ENCODE measurements at places on chromosomes 13 and 19.

GRCh38 chr13:108950333-108951010 lies 321.1 kb downstream of the MYO16 start:
- no peak for DNase-seq

DNA sequence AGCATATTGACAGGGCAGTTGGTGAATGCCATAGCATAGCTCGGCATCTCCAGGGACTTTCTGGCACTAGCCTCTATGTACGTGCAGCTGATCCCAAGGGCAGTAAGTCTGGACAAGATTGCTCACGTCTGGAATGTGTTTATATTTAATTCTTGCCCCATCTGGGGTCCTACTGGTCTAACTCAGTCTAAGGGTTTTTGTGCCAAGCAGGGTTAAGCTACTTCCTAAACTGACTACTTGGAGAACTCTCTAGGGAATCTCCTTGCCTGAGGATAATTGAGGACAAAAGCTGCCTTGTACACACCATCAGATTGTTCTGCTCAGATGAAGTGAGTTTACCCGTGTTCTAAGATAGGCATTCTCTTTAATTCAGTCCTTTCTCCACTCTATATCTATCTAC lies 358.1 kb downstream of the MYO16 start:
- DNase-seq = no peak

GRCh38 chr19:32902448-32902847 lies 32.9 kb upstream of the SLC7A9 start:
- DNase-seq = no peak

- DNase-seq = no peak
Observed at GRCh38 chr19:51507640-51508058, 6.0 kb upstream of the SIGLEC12 start.

- no peak for DNase-seq
Observed at GRCh38 chr19:19064811-19065745, 1.3 kb downstream of the SLC25A42 start.

DNA sequence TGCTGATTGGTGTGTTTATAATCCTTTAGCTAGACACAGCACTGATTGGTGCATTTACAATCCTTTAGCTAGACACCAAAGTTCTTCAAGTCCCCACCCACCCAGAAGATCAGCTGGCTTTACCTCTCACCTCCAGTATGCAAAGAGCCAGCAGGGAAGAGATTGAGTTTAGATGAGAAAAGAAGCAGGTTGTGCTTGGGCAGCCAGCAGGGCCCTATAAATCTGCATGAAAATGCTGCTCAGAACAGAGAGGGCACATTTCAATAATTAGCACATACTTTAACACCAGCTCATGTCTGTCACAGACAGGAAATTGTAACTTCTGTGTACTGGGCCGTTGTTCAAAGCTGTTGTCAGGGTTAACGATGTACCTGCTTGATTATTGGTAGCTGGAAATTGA lies 1204.3 kb downstream of the UQCRFS1 start:
- no peak for DNase-seq

GRCh38 chr19:52722062-52723003 lies 12.5 kb downstream of the ZNF611 start:
- no peak for DNase-seq

DNA sequence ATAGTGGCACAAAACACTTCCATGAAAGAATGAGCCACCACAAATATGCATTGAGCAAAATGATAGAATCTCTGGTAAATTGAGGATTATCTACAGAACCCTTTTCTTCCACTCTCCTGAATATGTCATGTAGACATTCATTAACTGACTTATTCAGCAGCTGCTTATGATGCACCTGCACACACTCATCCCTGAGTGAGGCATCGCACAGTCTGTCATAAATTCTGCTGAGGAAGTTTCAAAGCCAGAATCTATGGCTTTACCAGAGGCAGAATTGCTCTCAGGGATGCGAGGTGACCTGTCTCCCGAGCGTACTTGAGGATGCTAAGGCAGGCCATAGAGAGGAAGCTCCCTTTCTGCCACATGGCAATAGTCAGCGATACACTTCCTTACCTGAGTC lies 1090.2 kb downstream of the UQCRFS1 start:
- no peak for DNase-seq

- peak; percentile 92 for DNase-seq
Observed at GRCh38 chr19:1249298-1249989, 1.1 kb downstream of the MIDN start.

- DNase-seq = no peak
Observed at GRCh38 chr13:46982856-46983582, 86.2 kb upstream of the HTR2A start.

- no peak for DNase-seq
Observed at GRCh38 chr19:3655402-3656072, 28.9 kb upstream of the CACTIN start.

- no peak for DNase-seq
Observed at GRCh38 chr13:113804017-113804702, 45.1 kb downstream of the TMEM255B start.

- no peak for DNase-seq
Observed at GRCh38 chr19:41367848-41368301, 3.9 kb upstream of the B9D2 start.

DNA sequence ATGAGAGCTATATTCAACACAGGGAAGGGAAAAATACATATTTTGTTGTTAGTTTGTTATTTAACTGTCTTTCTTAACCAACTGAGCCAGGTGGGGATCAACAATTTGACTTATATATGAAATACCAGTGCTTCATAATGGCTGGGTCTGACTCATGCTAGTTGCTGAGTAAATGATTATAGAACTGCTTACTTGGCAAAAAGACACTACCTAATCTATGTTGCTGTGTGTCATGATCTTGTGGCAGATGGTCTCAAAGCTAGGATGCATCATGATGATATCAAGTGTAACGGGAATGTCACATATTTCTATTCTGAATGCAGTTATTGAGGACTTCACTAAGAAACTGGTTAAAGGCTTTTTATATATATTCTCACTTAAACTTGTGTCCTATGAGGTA lies 727.4 kb upstream of the SLITRK1 start:
- DNase-seq = no peak

DNA sequence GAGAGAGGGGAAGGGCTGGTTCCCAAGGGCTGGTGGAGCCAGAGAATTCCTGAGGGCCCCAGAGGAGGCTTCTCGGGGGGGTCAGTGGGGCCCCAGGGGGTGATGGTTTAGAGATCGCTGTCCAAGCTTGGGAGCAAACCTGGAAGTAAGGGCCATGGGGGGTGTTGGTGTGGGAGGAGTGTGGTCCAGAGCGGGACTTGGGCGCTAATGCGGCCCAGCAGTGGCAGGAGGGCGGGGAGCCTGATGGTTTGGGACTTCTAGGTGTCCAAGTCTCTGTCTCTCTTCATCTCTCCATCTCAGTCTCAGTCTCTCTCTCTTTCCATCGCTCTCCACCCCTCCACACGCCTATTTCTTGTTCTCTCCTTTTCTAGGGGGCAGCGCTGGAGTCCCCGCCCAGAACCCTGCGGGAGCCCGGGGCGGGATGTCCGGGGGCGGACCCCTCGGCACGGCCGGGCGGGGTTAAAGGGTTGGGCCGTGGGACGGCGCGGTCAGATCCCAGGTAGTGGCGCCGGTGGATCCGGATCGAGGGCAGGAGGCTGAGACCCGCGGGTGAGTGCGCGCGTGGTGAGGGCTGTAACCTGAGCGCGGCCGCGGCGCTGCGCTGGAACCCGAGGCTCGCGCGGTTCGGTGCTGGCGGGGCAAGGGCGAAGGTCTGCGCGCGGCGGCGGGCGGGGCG lies at the start of gene CYP4F22:
TSS of gene CYP4F22 (plus strand) at position 491 of the 676 bp plus-strand sequence. CDS start 16,812 bp downstream, outside the sequence.
- DNase-seq = no peak

GRCh38 chr13:18998389-18998788 lies 183.2 kb downstream of the TUBA3C start:
- no peak for DNase-seq

DNA sequence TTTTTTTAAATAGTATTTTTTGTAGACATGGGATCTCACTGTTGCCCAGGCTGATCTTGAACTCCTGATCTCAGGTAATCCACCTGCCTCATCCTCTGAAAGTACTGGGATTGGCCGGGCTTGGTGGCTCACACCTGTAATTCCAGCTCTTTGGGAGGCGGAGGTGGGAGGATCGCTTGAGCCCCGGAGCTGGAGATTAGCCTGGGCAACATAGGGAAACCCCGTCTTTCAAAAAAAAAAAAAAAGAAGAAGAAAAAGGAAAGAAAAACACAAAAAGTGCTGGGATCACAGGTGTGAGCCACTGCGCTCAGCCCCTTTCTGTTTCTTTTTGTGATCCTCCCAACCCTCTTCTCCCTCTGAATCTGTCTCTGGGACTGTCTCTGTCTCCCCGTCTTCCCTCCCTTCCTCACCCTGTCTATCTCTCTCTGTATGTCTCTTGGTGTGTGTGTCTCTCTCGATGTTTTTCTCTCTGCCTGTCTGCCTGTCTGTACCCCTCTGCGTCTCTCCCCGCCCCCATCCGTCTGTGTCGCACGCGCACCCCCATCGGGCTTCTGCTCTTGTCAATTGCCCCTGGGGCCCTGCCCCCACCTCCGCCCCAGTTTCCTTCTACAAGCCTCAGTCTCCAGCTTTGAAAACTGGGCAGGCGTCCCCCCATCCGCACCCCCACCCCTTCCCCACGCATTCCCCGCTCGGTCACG lies 540 bp upstream of the ZFP36 start:
- DNase-seq = no peak

DNA sequence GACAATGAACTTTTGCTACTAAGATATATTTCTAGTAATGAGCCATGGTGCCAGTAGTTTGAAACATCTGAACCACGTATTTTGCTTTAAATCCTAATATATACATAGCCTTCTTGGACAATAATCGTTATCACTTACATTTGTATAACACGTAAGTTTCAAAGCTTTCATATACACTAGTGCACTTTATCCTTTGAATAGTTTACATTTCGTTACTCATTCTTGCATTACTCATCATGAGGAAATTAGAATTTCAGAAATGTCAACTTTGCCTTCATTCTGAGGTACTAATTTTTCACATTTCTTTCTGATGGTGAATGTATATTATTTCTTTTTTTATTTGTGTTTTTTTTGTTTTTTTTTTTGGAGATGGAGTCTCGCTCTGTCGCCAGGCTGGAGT lies 5.8 kb downstream of the KBTBD7 start:
- DNase-seq = no peak

- DNase-seq = no peak
Observed at GRCh38 chr13:67221630-67222226, 8.4 kb downstream of the PCDH9 start.

DNA sequence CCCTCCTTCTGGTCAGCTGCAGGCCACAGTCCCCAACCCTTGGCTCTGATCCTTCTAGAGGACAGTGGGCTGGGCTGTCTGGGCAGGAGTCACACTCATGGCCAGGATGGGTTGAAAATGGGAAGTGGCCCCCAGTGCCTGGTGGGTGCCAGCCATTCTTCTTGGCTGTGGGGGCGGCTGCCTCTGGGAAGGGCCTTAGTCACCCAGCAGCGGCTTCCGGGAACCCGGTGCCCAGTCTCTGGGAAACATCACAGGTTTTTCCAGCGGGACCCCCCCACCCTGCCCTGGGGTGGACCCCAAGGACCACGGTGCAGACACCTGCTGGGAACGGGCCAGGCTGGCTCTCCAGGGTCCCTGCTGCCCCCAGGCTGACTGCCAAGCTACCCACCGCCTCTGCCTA lies 27.3 kb upstream of the SLC7A10 start:
- DNase-seq = no peak

- DNase-seq = no peak
Observed at GRCh38 chr13:25939961-25940687, 111.7 kb downstream of the SHISA2 start.

GRCh38 chr19:38149661-38150061 lies 74.4 kb downstream of the DPF1 start:
- DNase-seq = no peak

DNA sequence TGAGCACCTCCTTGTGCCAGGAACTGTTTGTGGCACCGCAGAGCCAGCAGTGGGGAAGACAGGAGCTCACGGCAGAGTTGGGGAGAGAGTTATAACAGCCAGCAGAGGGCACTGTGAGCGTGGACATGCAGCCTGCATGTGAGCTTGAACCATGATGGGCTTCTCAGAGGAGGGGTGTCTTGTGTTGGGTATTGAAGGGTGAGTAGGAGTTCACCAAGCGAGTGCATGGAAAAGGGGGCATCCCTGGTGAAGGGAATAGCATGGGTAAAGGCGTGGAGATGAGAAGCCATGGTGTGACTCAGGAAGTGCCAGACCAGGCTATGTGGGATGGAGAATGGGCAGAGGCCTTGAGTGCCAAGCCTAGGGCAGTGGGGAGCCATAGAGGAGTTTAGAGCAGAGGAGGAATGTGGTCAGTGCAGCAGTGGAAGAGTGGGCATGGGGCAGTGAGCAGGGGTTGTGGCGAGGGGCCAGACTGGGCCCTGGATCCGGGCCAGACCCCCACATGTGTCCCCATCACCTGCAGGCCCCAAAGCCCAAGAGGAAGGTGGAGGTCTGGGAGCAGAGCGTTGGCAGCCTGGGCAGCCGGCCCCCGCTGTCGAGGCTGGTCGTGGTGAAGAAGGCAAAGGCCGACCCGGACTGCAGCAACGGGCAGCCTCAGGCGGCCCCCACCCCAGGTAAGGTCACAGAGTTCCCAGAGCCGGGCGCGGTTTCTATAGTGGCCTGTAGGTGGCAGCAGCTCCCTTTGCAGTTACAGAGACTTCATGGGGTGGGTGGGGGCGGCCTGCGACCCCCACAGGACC lies 11.8 kb upstream of the SHD start:
- no peak for DNase-seq

DNA sequence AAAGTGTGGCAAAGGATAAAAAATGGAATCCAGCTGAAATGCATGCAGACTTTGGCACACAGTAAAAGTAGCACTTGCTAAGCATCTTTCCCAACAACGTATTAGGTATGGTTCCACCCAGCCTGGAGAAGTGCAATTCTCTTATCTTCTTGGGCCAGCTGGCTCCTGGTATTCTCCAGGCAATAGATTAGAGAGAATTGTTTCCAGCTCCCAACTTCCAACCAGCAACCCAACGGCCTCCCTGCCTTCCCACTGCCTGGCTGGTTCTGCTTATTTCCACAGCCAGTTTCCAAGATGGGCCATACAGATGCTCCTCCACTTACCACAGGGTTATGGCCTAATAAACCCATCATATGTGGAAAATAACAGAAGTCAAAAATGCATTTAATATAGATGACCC lies 133.4 kb downstream of the OXGR1 start:
- no peak for DNase-seq

DNA sequence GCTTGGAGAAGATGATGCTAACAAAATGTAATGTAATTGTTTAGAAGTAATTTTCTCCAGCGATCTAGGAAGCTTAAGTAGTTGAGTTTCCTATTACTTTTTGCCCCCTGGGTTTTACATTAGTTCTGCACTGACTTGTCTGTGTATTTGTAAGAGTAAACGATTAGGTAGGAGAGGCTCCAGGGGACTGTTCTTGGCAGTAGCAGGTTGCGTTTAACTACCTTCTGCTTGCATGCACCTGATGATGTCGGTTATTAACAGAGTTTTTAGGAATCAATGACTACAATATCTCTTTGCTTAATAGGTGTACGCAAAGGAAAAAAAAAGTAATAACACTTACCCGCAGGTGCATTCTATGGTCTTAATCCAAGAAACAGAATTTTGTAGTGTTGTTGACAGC lies 18.3 kb upstream of the UGGT2 start:
- DNase-seq = no peak

GRCh38 chr19:17235971-17236777 lies 9.5 kb downstream of the NR2F6 start:
- no peak for DNase-seq

Data from NCI-H1048 (cell line).